ENCODE measurements at places on chromosomes 12 and 14.

GRCh38 chr14:70002589-70003346, 123.6 kb downstream of the SMOC1 start:
- DNase-seq: no peak

GRCh38 chr14:96748362-96748761, 48.8 kb upstream of the VRK1 start:
- no peak for DNase-seq

DNA sequence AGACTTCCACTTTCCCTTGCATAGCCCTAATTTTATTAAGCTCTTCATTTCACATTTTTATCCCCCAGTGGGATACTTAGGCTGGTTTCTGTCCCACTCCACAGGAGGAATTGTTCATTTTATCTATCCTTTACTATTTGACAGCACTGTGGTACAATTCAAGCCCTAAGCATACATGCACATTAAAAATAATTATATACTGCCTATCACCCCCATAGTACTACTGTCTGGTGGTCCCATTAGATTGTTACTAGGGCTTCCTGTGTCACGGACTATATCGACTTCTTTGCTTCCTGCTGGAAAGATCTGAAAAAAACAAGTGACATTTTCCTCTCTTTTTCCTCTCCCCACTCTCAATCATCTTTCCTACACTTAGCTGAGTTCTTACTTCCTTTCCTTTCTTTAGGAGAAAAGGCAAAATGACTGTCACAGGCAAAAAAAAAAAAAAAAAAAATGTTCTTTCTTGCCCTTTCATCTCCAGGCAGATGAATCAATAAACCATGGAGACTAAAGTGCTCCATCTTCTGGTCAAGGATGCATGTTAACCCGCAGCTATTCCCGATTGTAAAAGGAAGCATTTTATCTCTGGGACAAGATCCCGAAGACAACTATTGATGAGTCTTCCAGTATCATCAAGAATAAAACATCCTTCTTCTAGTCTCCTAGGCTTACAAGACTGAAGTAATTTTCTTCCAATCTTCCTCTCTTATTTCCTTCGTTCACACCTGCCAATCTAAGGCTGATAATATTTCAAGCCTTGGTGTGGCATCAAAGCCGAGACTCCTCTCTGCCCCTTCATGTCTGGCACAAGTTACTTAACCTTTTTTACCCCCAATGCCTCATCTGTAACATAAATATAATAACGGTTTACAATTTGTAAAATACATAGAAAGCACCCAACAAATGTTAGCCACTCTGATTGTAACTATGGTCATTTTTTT, 94.4 kb upstream of the PLEKHG7 start:
- DNase-seq: no peak

GRCh38 chr12:93968536-93969285, 179.7 kb upstream of the PLXNC1 start:
- DNase-seq: no peak

- peak; percentile 79 for DNase-seq
Observed at GRCh38 chr14:91114079-91115065, 499 bp downstream of the DGLUCY start.

DNA sequence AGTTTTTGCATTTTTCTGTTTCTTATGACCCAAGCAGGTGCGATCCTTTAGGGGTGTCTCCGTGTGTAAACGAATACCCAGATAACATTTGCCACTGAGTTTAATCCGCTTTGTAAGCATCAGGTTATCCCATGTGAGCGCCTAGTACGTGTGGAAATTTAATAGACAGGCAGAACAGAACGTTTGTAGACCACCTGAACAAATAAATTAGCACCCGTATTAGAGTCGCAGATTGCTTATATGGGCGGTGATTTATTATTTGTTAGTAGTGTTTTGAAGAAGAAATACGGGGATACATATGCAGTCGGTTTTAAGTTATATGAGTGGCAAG, 325 bp downstream of the C12orf60 start:
- no peak for DNase-seq

DNA sequence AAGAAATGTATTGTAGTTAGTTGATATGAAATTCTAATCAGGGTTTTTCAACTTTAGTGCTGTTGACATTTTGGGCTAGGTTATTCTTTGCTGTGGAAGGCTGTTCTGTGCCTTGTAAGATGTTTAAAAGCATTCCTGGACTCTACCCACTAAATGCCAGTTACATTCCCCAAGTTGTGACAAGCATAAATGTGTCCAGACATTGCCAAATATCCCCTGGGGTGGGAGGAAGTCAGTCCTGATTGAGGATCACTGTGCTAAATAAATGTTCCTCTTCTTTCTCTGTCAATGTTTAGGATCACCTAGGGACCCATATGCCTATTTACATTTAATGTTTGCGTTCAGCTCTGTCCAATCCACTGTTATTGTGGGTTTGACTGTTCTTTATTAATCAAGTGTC, 268.3 kb downstream of the TMTC2 start:
- DNase-seq: no peak

- DNase-seq: no peak
Observed at GRCh38 chr12:11273449-11273848, 3.9 kb upstream of the PRB3 start.

- DNase-seq: no peak
Observed at GRCh38 chr12:6340745-6341416, 995 bp downstream of the TNFRSF1A start.

- no peak for DNase-seq
Observed at GRCh38 chr12:48678551-48679185, 3.4 kb downstream of the KANSL2 start.

DNA sequence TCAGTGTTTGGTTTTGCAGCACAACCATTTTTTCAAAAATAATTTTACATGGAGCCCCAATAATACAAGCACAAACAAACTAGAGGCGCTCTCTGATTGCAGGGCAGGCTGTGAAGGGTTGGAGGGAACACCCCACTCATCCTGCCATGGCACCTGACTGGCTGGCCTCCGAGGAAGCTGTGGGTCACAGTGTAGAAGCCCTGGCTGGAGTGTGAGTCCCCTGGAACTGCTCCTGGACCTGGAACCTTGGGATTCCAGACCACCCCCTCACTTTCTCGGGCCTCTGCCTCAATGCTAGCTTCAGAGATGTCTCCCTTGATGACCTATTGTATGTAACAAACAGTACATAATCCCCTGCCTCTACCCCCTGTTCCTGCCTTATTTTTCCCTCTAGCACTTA, 14.8 kb upstream of the SERPINA12 start:
- no peak for DNase-seq

DNA sequence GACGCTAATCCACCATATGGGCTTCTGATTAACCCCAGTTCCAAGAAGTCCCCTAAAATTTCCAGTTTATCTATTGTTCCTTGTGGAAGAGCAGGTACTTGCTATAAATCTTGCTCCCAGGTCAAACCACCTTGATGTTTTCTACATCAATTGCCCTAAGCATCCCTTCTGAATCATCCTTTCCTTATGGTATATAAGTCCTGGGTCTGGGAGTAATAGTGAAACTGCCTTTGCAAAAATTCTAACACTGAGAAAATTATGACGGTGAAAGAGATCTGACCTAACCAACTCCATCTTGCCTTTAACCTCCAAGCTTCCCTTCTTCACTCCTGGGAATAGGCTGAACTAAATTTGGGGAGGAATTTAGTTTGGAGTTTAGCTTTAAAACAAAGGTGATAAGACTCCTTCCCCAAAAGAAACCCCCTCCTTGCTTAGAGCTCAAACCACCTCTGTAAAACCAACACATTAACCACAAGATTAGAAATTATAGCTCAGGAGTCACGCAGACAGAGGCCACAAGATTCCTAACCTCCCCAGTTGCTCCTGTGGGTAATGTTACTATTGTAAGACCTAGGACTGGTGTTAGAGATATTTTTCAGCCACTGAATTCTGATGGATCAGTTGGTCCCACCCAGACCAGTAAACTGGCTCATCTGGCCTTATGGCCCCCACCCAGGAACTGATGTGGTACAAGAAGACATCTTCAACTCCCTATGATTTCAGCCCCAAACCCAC, 33.8 kb upstream of the DTX1 start:
- no peak for DNase-seq

DNA sequence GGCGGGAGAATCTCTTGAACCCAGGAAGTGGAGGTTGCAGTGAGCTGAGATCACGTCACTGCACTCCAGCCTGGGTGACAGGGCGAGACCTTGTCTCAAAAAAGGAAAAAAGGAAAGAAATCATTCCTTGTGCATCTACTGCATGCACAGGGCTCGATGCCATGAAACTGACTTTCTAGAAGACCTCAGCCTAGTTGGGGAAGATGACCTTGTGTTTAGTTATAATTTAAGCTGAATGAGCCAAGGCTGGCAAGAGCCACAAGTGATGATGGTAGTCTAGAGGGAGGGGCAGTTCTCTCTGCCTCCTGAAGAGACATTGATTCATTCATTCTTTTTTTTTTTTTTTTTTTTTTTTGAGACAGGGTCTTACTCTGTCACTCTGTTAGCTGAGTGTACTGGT, 24.2 kb downstream of the ACACB start:
- DNase-seq: no peak

- DNase-seq: no peak
Observed at GRCh38 chr12:117098024-117098360, 1.2 kb downstream of the TESC start.

- DNase-seq: no peak
Observed at GRCh38 chr14:96146131-96146771, 58.4 kb upstream of the BDKRB2 start.

GRCh38 chr12:118544569-118544968, 168.2 kb downstream of the SUDS3 start:
- DNase-seq: no peak

DNA sequence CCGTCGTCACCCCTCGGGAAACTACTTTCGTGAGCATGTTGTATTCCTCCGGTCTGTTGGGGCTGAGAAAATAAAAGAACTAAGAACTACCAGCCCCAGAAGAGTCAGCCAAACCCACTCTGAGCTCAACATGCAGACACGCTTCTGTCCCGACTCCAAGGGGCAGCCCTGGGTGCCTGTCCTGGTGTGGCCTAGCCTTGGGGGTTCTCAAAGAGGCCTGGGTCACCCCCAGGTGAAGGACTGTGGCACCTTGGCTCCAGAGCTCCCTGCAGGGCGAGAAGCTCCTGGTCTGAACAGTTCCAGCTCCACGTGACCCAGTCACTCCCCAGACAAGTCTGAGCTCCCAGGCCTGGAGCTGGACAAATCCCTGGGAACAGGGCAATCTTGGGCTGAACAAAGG, 87.0 kb downstream of the VWF start:
- DNase-seq: no peak
